Fibroblast of lung (primary cell): ENCODE measurements at places on chromosomes 11 and 22. TPM values are rescaled to one million over a fixed set of nuclear protein-coding genes. Genes with fewer than 3 reads are reported as not detected.

Gene GP1BB
- 1.8 and 2.1 TPM in 2 replicates for total RNA-seq

Gene SUSD2
- 0.77 and 10.6 TPM in 2 replicates for total RNA-seq

Gene FAM180B
- total RNA-seq: not detected in 2 replicates

Gene BACE1-AS
- 2.8 and 4.5 TPM in 2 replicates for total RNA-seq

Gene PCSK7
- total RNA-seq: 26.5 and 38.3 TPM in 2 replicates
